ENCODE measurements at places on chromosomes 1 and 21.

- DNase-seq = no peak
These were observed 74.6 kb downstream of the CRB1 start for GRCh38 chr1:197342669-197343068.

GRCh38 chr1:54615531-54616279 is 7.6 kb downstream of the FAM151A start:
- no peak for DNase-seq

GRCh38 chr1:37605806-37606474 is 10.2 kb upstream of the GNL2 start:
- no peak for DNase-seq

DNA sequence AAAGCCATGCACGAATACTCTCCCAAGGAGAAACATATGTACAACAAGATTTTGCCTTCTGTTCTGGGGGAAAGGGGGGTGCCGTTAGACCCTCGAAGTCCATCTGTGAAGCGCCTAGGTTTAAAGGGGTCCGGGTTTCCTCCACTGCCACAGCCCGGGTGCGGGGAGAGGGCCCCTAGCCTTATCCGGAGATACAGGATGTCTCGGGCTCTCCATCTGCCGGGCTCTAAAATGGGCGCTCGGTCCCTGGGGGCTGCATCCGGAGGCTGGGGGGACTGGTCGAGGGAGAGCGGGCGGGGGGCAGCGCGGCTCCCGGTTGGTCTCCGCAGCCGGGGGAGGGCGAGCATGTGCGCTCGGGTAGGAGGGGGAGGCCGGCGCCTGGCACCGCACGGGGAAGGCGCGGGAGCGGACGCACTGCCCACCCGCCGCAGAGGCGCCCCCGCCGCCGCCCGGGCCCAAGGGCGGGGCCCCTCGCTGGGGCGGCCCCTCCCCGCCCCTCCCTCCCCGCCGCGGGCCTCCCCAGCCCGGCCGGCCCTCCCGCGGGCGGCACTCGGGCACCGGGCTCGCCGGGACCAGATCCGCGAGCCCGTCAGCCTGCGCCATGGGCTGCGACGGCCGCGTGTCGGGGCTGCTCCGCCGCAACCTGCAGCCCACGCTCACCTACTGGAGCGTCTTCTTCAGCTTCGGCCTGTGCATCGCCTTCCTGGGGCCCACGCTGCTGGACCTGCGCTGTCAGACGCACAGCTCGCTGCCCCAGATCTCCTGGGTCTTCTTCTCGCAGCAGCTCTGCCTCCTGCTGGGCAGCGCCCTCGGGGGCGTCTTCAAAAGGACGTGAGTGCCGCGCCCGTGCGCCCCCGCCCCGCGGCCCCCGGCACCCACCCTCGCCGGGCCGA is 63.1 kb downstream of the ELK4 start:
- DNase-seq = no peak

DNA sequence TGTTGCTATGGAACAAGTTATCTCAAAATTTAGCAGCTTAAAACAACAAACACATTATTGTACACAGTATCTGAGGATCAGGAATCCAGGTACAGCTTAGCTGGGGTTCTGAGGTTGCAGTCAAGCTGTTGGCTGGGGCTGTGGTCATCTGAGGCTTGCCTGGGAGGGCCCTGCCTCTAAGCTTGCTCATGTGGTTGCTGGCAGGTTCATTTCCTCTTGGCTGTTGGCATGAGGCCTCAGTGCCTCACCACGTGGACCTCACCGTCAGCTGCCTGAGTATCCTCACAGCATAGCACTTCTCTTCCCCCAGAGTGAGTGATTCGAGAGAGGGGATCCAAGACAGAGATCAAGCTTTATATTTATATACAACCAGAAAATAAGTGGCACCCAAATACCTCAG is 18.6 kb downstream of the NTPCR start:
- no peak for DNase-seq

DNA sequence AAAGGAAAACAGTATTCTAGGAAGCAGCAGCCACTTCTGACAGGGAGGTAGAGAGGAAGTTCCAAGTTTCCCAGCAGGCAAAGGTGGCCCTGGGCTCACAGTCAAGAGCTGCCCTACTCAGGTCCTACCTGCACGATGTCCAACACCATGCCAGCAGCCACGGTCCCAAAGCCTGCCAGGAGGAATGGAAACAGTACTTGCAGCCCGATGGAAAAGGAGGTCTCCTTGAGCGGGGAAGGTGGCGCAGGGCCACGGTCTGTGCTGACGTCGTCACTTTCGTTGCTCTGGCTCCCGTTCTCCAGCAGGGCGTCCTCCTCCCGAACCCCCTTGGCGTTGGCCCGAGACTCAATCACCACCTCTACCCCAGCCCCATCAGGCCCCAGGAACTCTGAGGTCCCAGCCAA is 3.1 kb downstream of the SLC41A1 start:
- DNase-seq = no peak

- no peak for DNase-seq
These were observed 104.2 kb upstream of the DMRTA2 start for GRCh38 chr1:50527249-50527986.

- peak; percentile 57 for DNase-seq
These were observed 34.8 kb upstream of the TENT5C start for GRCh38 chr1:117570988-117571409.

DNA sequence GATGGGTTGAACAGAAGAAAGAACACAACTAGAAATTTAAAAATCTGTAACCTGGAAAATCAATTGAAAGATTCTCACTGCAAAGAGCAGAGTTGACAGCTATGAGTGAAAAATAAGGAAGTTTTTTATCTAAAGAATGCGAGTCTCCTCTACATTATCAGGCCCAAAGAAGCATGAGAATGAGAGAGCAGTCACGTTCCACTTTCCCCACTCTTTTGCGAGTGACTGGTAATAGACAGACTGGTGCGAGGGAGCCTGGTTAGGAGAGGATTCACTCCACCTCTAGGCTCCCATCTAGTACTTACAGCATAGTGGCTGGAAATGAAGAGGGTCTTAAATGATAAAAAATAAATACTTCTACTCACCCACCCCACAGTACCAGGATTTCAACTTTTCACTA is 52.0 kb downstream of the PRDX6 start:
- DNase-seq = no peak

DNA sequence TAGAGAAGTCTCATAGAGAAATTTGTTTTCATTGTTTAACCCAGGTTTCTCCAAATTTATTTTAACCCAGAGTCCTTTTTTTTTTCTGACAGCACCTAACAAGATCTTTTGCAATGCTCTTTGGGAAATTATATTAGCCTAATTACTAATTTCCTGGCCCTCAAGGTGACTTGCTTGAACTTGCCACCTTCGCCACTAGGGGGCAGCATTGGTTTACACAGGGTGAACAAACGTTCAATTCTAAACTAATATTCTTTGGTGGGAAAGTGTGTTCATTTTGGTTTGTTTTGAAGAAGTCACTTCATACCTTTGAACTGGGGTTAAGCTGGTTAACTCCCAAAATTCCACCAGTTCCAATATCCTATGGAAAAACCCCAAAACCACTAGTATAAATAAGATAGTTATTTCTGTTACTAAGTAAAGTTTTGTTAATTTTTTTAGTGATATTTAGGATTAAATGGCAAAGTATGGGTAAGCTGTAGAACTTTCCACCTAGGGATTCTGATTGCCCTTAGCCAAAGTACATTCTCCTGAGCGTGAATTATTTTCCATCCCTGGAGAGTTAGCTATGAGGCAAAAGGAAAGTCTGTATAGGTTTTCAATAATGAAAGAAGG is 13.0 kb downstream of the CCDC190 start:
- DNase-seq = peak; percentile 52

DNA sequence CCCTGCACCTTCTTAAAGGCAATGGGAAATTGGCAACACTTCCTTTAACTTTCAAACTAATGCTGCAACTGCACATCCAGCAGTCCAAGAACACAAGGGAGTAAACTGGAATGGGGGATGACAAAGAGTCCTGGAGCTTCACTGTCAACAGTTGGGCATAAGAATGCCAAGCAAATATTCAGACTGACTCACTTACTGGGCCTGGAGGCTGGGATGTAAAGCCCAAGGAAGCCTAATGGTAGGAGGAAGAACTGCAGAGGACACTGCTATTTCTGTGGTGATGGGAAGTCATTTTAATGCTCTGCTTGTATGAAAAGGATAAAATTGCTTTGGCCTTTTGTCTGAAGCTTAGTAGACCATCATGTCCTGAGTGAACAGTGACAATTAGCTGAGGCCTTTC is 15.7 kb upstream of the DMRTA2 start:
- no peak for DNase-seq

DNA sequence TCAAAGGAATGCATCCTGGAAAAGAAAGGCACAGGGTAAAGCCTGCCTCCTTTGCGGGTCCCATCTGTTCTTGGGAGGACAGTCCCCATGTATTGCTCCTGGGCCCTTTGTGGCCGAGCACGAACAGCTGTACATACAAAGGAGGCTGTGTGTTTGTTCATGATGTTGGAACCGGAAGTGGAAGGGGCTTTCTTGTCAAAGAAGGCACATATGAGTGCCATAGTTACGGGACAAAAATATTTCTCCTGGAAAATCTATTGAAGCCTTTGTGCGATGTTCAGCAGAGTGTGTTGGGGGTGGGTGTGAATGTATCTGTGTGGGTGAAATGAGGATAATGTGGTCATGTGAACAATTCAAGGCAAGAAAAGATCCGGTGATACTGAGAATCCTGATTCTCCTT is 297.6 kb downstream of the DISC1 start:
- DNase-seq = peak; percentile 96

DNA sequence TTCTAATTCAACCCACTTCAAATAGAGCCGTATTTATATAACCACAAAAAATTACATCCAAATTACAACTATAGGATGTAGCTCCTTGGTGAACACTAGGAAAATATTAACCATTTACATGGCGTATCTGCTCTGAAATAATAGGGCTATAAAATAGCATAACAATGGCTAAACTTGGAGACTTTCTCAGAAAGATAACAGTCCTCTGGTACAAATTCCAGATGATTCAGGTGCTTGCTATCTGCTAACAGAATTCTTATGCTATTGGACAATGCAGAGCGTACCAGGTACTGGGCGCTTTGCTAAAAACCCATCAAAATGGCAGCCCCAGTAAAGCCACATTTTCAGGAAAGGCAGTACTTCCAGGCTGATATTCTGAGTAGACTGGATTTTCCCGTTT is 209.7 kb upstream of the C8B start:
- no peak for DNase-seq

- DNase-seq = no peak
These were observed 910 bp downstream of the LCE3A start for GRCh38 chr1:152621993-152622392.

DNA sequence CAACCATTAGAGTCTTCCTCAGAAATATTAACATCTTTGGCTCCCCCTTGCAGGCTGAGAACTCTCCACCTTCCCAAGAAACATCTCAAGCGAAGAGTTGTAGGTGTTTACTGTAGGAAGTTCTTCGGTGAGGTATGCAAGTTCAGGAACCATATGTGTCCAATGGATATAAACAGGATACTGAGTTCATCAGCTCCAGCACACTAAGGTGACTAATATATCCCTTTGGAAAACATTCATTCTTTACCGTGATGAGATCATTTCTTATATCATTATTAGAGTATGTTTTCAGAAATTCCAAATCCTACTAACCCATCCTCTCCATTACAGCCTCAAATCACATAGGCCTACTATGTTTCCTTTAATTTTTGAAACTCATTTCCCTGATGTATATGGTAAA is 37.3 kb upstream of the PRMT6 start:
- no peak for DNase-seq

GRCh38 chr21:45836268-45836655 is 145.3 kb upstream of the COL6A1 start:
- DNase-seq = no peak

- no peak for DNase-seq
These were observed 4.9 kb downstream of the ASAP3 start for GRCh38 chr1:23478896-23479665.

GRCh38 chr1:2787163-2787911 is 14.2 kb downstream of the TTC34 start:
- no peak for DNase-seq

DNA sequence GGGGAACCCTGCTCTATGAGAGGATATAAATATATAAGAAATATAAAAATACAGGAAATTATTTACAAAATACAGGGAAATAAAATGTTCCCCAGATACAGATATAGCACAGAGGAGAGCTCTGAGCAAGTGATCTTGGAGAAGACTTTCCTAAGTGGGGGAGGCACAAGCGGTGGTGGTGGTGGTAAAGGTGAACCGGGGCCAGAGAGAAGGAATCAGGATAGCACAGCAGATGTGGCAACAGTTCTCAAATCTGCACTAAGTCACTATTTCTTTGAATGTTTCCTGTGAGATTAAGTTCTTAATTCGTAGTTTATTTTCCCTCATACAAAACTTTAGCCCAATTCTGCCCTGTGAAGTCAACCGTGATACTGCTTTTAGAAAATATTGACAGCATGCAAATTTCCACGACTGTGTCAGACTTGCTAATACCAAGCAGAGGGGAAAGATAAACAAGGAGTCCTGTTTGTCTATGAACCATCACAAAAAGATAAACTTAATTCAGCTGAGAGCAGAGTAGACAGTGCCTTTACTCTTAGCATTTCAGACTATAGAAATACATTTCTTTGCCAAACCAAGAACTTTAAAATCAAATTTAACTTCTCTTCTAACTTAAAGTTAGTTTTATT is 237.5 kb upstream of the POGK start:
- DNase-seq = no peak

DNA sequence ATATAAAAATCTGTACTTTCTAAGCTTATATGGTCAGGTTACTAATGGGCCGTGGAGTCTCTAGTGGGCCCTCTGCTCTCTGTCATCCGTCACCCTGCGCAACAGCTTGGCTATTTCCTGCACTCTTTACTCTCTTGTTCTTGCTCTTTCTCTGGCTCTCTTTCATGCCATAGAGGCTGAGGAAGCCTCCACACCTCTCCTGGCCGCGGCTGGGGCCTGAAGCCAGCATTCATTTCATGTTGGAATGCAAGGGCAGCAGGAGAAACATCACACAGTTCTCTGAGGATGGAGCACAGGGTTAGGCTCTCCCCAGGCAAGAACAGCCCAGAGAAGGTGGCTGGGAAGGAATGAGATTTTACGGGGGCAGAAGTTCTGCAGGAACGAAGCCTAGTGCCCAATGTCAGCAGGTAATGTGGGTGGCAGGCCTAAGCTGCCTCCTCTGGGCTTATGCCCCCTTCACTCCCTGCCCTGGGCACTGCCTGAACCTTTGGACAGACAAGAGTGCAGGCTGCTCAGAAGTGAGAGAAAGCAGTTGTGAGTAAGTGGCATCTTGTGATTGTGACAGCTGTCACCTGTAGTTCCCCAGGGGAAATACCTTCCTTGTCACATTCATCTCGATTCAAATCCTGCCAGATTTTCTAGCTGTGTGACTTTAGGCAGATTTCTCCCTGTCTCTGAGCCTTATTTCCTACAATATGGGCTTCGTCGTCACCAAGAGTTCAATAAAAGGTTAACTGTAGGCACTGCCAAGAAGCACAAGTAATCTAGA is 3.6 kb upstream of the FHAD1 start:
- DNase-seq = no peak

DNA sequence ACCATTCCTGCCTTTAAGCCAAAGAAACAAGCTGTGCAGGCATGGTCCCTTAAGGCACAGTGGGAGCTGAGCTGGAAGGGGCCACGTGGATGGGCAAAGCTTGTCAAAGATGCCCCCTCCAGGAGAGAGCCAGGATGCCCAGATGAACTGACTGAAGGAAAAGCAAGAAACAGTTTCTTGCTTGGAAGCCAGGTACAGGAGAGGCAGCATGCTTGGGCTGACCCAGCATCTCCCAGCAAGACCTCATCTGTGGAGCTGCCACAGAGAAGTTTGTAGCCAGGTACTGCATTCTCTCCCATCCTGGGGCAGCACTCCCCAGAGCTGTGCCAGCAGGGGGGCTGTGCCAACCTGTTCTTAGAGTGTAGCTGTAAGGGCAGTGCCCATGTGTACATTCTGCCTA is 1.3 kb upstream of the SLC50A1 start:
- no peak for DNase-seq

GRCh38 chr1:62746809-62747138 is 37.2 kb upstream of the ATG4C start:
- no peak for DNase-seq

GRCh38 chr1:34850382-34850781 is 9.2 kb downstream of the SMIM12 start:
- peak; percentile 34 for DNase-seq

Measured in DMS153 (cell line).